Peyer's patch (tissue), 4 donors: ENCODE measurements at places on chromosomes 5 and 9. TPM values are rescaled to one million over a fixed set of nuclear protein-coding genes. Genes with fewer than 3 reads are reported as not detected.

GRCh38 chr9:125932012-125932411 lies 184.8 kb downstream of the PBX3 start:
- DNase-seq, result no peak

DNA sequence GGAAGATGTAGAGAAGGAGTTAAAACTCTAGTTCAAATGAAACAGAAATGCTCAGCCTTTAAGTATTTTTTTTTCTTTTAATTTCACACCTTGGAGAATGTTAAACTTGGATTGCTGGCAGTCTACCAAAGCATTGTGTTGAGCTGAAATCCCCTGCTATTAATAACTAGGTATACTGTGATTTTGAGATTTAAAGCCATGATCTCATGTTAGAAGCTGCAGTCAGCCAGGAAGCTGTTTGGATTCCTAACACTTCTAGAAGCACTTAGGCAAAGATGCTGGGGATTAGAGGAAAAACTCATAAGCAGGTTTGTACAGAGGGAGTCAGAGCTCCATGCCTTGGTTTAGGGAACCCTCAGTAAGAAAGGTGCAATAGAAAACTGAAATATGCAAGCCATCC lies 141.4 kb downstream of the KIF4B start:
- no peak for DNase-seq

DNA sequence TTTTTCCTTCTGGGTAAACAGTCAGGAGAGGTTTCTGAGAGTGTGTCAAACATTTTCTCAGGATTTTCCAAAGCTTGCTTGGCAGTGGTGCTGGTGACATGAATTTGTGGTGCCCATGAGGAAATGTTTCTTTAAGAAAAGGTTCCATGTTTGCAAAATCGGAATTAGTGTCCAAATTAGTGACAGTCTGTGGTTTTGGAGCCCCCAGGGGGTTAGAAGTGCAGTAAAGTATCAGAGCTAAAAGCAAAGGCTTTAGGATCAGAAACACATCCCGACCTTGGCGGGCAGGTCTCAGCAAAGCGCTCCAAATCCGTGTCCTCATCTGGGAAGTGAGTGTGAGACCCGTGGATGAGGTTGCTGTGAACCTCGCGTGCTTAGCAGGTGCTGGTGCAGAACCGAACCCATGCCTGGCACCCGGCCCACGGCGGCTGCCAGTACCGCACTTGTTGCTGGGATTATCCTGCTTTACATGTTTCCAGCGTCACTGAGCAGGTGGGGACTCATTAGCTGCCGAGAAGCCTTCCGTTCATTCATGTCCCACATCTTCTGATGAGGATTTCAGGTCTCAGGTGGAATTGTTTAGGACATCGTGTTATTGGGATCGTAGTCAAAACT lies 70.8 kb upstream of the COL5A1 start:
- DNase-seq, result peak; percentile 8

DNA sequence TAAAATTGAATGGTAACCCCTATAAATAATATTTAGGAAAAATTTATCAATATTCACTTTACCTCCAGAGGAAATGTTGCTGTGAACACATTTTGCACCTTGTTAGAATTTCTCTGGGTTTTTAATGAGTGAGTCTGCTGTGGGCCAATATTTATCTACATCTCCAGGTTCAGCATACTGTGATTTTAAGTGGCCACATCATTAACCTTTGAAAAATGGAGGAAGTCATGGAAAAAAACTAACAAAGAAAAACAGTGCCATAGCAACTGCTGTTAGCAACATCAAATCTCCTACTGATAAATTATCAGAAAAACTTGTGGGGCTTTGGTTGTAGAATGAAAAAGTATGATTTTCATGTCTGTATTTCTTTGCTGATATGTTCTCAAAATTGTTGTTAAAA lies 55.0 kb downstream of the CD180 start:
- DNase-seq, result no peak

GRCh38 chr5:142106061-142106460 lies 2.5 kb upstream of the NDFIP1 start:
- DNase-seq, result no peak

- DNase-seq, result no peak
Observed at GRCh38 chr5:93891491-93892480, 150.4 kb upstream of the POU5F2 start.

DNA sequence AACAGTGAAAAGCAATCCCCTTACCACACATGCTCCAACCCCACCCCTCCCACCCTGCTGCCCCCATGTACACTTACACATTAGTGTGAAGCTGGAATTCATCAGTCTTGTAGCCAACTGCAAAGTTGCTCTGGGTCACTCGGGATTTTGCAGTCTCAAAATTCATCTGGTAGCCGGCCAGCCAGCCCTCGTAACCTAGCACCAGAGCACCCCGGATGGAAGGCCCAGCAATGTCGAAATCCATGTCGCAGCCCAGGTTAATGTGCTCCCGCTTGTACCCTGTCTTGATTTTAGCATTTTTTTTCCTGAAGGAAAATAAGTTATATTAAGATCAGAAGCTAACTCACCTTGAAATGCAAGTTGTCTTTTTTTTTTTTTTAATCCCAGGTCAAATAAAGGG lies 12.2 kb upstream of the C5orf15 start:
- no peak for DNase-seq

GRCh38 chr5:78519198-78519941 lies 129.2 kb downstream of the LHFPL2 start:
- DNase-seq, result no peak

CATSPER3 gene
- 1.1 TPM for total RNA-seq

EGFL7 gene
- total RNA-seq, result 21.5 TPM

IGFBPL1 gene
- 1.2 TPM for total RNA-seq

ZFP37 gene
- 0.66 TPM for total RNA-seq
